Stimulated activated CD4-positive, alpha-beta T cell treated with anti-CD3 and anti-CD28 coated beads, Interleukin-4, amount 100 ng/mL, for 4 hours (primary cell): ENCODE measurements at places on chromosomes 3 and 15.

GRCh38 chr3:160403028-160403545 is 3.6 kb downstream of the SMC4 start:
- DNase-seq = no peak

- no peak for DNase-seq
Measured at GRCh38 chr3:173660645-173661299, 263.2 kb downstream of the NLGN1 start.

GRCh38 chr3:135133905-135134683 is 339.0 kb downstream of the EPHB1 start:
- DNase-seq = no peak

DNA sequence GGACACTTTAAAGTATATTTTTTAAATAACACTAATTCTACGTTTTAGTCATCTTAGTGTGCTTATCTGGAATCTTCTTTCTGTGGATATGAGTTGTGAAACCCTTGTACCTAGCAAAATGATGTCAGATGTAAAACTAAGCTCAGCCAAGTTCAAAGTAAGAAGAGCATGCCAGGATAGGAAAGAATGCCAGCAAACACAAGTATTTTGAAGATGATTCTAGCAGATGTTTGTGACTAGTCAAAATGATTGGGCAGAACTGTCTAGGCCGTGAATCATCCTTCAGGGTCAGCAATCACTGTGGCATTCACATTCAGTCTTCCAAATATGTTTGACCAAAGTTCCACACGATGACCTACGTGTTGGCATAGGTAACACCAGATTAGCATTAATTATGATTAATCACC is 5.4 kb upstream of the PLOD2 start:
- no peak for DNase-seq

GRCh38 chr3:78090382-78090781 is 1050.5 kb downstream of the ROBO2 start:
- no peak for DNase-seq

GRCh38 chr3:168216851-168217250 is 121.1 kb upstream of the GOLIM4 start:
- no peak for DNase-seq

- no peak for DNase-seq
Measured at GRCh38 chr3:3991598-3991997, 192.4 kb downstream of the LRRN1 start.
